ENCODE measurements at places on chromosomes 11 and 22.

DNA sequence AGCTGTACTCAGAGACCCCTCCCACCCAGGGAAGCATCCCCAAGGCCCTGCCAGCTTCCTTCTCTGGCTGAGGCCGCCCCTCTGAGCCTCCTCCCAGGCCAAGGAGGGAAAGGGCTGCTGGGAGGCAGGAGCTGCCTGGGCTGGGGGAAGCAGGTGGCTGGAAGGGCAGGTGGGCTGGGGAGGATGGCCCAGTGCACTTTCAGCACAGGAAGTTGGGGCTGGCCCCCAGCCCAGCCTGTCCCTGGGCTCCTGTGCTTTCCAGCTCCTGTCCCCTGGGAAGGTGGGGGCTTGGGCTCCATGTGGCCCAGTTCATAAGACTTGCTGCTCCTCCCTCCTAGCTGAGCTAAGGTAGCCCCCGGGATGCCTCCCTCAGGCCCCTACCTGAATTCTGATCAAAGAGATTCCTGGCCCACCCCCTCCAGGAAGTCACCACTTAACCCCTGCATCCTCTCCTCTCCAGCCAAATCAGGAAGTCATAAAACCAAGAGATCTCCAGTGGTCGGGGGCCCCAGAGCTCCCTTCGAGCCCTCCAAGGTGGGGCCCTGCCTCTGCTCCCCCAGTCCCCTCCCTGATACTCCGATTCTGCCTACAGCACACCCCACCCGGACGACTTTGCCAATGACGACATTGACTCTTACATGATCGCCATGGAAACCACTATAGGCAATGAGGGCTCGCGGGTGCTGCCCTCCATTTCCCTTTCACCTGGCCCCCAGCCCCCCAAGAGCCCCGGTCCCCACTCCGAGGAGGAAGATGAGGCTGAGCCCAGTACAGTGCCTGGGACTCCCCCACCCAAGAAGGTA lies 4.9 kb downstream of the PPP1CA start:
- peaks cover 4% of the 10 kb centered on the region for H3K36me3 ChIP-seq
- peak overlapping the region; percentile 82 for H3K27ac ChIP-seq
- peak overlapping the region; percentile 30 for H3K4me3 ChIP-seq
- no peaks in the 10 kb centered on the region for H3K27me3 ChIP-seq
- H3K4me1 ChIP-seq: peaks cover 32% of the 10 kb centered on the region
- no peak for DNase-seq

- H3K27ac ChIP-seq: no peak overlapping the region
- no peaks in the 10 kb centered on the region for H3K36me3 ChIP-seq
- no peaks in the 10 kb centered on the region for H3K4me1 ChIP-seq
Observed at GRCh38 chr11:12195768-12196167, 85.4 kb downstream of the MICAL2 start.

- no peaks in the 10 kb centered on the region for H3K36me3 ChIP-seq
- no peaks in the 10 kb centered on the region for H3K27me3 ChIP-seq
- peaks cover 6% of the 10 kb centered on the region for H3K4me1 ChIP-seq
- DNase-seq: no peak
- no peak overlapping the region for H3K27ac ChIP-seq
Observed at GRCh38 chr22:19962909-19963806, 21.5 kb upstream of the TXNRD2 start.

GRCh38 chr11:30344085-30344484 lies 21.2 kb downstream of the ARL14EP start:
- H3K27me3 ChIP-seq: no peaks in the 10 kb centered on the region
- peak overlapping the region; percentile 94 for H3K27ac ChIP-seq
- DNase-seq: peak; percentile 36
- H3K36me3 ChIP-seq: no peaks in the 10 kb centered on the region
- peak overlapping the region; percentile 43 for H3K4me3 ChIP-seq

- H3K27ac ChIP-seq: no peak overlapping the region
- peaks cover 76% of the 10 kb centered on the region for H3K27me3 ChIP-seq
- no peaks in the 10 kb centered on the region for H3K36me3 ChIP-seq
- H3K4me1 ChIP-seq: peaks cover 3% of the 10 kb centered on the region
Observed at GRCh38 chr11:63492441-63492840, 1.5 kb upstream of the PLAAT5 start.

GRCh38 chr11:60858236-60858635 lies 2.5 kb upstream of the PTGDR2 start:
- no peak for DNase-seq
- H3K4me3 ChIP-seq: no peak overlapping the region
- no peak overlapping the region for H3K27ac ChIP-seq
- peaks cover 3% of the 10 kb centered on the region for H3K36me3 ChIP-seq
- H3K27me3 ChIP-seq: no peaks in the 10 kb centered on the region
- H3K4me1 ChIP-seq: peaks cover 20% of the 10 kb centered on the region

GRCh38 chr22:46783721-46784120 lies 21.3 kb downstream of the TBC1D22A start:
- no peak for DNase-seq
- no peak overlapping the region for H3K27ac ChIP-seq
- H3K36me3 ChIP-seq: no peaks in the 10 kb centered on the region
- peaks cover 56% of the 10 kb centered on the region for H3K4me1 ChIP-seq
- H3K27me3 ChIP-seq: no peaks in the 10 kb centered on the region
- H3K4me3 ChIP-seq: no peak overlapping the region

DNA sequence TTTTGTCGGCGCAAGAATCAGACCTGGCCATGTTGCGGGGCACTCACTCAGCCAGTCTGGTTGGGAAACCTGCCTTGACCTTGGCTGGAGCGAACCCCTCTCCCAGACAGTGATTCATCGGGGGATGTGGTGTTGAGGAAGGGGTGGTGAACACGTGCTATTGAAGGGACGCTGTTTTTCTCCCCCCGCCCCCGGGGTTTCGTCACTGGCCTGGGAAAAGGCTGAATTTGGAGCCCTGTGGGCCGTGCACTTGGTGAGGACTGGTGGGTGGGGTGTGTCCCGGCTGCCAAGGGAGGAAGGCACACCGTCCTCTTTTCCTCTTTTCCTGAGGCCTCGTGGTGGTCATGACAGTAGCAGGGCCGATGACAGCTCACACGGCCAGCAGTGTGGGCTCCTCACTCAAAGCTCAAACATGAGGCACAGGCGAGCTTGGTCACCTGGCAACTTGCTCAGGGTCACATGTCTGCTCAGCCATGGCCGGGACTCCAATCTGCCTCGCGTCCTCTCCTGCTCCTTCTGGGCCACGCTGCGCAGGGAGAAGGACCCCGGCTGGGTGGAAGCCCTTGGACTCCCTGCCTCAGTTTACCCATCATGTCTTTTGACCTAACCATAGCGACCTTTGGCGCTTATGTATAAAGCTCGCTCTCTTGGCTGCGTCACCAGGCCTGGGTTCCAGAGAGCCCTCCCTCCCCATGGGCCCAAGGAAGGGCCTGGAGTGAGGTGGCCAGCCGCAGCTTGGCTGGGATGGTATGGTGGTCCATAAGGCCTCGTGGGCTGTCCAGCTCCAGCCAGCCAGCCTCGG lies 49.4 kb downstream of the SMIM38 start:
- peaks cover 5% of the 10 kb centered on the region for H3K4me1 ChIP-seq
- H3K4me3 ChIP-seq: no peak overlapping the region
- H3K27ac ChIP-seq: no peak overlapping the region
- peaks cover 14% of the 10 kb centered on the region for H3K27me3 ChIP-seq
- no peak for DNase-seq

DNA sequence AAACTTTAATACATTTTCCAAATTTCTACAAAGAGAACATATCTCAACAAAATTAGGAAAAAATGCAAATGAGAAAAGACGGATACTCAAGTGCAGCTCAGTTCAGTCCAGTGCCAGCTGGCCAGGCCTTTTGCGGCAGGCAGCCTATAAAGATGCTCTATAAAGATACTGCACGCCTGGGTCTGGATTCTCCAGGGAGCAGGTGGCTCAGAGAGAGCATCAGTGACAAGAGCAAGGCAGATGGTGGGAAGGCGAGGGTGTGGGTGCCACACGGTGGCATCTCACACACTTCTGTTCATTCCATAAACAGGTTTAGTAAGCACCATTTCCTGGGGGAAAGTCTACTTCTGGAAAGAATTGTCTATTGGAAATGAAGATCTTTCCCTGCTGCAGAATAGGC lies 18.1 kb upstream of the SCN3B start:
- H3K4me3 ChIP-seq: no peak overlapping the region
- peaks cover 22% of the 10 kb centered on the region for H3K27me3 ChIP-seq
- no peaks in the 10 kb centered on the region for H3K36me3 ChIP-seq
- H3K4me1 ChIP-seq: no peaks in the 10 kb centered on the region

GRCh38 chr11:18493310-18493709 lies 33.4 kb downstream of the TSG101 start:
- H3K27ac ChIP-seq: no peak overlapping the region
- H3K36me3 ChIP-seq: peaks cover 22% of the 10 kb centered on the region
- DNase-seq: no peak
- no peaks in the 10 kb centered on the region for H3K27me3 ChIP-seq
- peaks cover 15% of the 10 kb centered on the region for H3K4me1 ChIP-seq

DNA sequence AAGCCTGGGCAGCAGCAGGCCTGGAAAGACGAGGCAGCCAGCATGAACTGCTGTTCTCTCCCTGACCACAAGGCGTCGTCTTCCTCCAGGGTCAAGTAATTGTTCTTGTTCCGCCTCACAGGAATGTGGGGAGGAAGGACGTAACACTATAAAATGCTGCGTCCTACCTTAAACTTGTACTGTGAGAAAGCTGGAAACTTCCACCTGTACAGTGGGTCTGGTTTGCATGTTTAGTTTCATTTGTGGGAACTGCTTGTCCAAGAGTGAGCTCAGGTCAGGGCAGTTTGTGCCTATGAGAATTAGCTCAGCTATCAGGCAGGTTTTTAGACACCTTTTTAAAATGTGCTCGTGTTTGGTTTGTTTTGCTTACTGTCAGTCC lies 55.2 kb downstream of the PANX1 start:
- peak overlapping the region; percentile 14 for H3K4me3 ChIP-seq
- DNase-seq: peak; percentile 25
- H3K27ac ChIP-seq: no peak overlapping the region
- H3K36me3 ChIP-seq: peaks cover 28% of the 10 kb centered on the region
- no peaks in the 10 kb centered on the region for H3K27me3 ChIP-seq

DNA sequence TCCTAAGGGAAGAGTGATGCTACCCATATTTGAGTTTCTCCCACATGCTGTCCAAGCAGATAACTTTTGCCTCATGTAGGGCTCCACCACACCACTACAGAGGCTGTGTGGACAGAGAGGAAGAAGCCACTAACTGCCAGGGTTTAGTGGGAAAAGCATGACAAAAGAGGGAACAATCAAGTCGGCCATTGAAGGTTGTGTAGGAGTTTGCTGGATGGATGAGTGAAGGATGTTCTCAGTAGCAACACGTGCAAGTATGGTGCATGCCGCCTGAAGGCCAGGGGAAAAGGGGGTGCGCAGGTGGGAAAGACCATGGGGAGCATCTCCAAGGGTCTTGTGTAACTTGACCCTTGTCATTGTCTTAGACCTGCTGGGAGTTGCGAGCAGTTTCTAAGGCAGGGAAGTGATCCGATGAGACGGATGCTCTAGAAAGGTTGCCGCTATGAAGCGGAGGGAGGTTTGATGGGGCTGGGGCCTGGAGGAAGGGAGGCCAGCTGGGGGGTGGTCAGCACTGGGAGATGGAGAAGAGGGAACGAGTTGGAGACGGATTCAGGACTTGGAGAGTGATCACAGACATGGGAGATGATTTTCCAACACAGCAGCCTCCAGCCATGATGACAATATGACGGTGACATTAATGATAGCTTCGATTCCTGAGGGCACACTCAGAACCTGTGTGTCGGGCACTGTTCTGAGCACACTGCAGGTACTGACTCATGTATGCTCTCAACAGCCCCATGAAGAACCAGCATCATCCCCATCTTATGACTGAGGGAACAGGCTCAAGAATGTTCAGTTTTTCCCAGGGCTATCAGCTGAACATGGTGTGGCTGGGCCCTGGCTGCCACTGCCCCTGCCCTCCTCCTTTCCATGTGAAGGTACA lies 53.7 kb downstream of the CD6 start:
- DNase-seq: no peak
- H3K4me1 ChIP-seq: peaks cover 83% of the 10 kb centered on the region
- peak overlapping the region; percentile 30 for H3K27ac ChIP-seq
- no peaks in the 10 kb centered on the region for H3K27me3 ChIP-seq

DNA sequence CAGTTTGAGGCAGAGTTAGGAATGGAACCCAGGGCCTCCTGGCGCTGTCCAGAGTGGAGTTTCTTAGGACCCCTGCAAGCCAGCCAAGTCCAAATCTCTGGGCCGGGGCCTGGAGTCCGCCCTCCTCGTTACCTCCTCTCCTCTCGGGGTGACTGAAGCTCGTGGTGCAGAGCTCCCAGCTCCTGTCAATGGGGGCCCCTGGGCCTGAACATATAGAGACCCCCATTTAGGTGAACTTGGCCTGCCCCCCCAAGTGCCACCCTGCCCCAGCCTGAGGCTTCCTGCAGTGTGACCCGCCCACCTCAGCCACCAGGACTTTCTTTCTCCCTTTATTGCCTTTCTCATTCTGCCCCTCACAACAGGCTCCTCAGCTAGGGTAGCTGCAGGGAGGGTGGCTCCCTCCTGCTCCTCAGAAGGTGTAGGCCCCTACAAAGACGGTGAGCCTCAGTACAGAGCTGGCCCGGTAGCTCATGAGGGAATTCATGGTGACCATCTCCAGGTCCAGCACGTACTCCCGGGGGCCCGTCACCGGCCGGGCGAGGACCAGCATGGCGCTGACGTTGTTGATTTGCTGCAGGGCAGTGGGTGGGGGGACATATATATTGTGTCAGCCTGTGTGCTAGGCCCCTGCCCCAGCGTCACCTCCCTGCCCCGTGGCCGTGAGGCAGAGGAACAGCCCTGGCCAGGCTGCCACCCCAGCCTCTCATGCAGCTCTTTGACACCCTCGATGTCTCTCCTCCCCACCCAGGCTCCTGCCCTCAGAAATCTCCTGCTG lies 5.9 kb downstream of the EFEMP2 start:
- no peaks in the 10 kb centered on the region for H3K27me3 ChIP-seq
- no peak for DNase-seq
- H3K4me3 ChIP-seq: no peak overlapping the region
- no peak overlapping the region for H3K27ac ChIP-seq

GRCh38 chr11:65516135-65516968 lies 8.5 kb upstream of the SCYL1 start:
- H3K27ac ChIP-seq: no peak overlapping the region
- peaks cover 7% of the 10 kb centered on the region for H3K4me1 ChIP-seq
- H3K27me3 ChIP-seq: no peaks in the 10 kb centered on the region
- DNase-seq: no peak
- no peaks in the 10 kb centered on the region for H3K36me3 ChIP-seq
- peak overlapping the region; percentile 78 for H3K4me3 ChIP-seq

DNA sequence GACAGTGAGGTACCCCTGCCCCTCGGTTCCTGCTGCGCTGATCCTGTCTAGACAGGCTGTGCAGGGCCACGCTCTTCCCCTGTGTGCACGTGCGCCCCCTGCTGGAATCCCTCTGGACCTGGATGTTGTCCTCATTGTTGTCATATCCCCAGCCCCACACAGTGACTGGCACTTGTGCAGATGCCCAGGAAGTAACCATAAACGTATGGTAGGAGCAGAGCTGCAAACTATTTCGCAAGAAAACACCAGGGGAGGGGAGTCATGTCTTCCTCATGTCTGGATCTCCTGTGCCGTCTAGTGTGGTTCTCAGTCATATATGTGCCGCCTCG lies 114.7 kb downstream of the CRYBB2 start:
- no peaks in the 10 kb centered on the region for H3K4me1 ChIP-seq
- no peak overlapping the region for H3K4me3 ChIP-seq
- DNase-seq: no peak

Measured in naive B cell (primary cell).